Naive B cell (primary cell): ENCODE measurements at places on chromosomes 7 and 10.

GRCh38 chr7:152076324-152076821, 50.9 kb downstream of the GALNT11 start:
- DNase-seq: no peak
- H3K4me1 ChIP-seq: peaks cover 34% of the 10 kb centered on the region
- no peaks in the 10 kb centered on the region for H3K27me3 ChIP-seq
- H3K36me3 ChIP-seq: no peaks in the 10 kb centered on the region

- H3K4me1 ChIP-seq: no peaks in the 10 kb centered on the region
- DNase-seq: peak; percentile 3
- H3K27me3 ChIP-seq: no peaks in the 10 kb centered on the region
- H3K27ac ChIP-seq: no peak overlapping the region
- H3K4me3 ChIP-seq: no peak overlapping the region
Measured at GRCh38 chr7:105759670-105760550, 116.5 kb downstream of the ATXN7L1 start.

DNA sequence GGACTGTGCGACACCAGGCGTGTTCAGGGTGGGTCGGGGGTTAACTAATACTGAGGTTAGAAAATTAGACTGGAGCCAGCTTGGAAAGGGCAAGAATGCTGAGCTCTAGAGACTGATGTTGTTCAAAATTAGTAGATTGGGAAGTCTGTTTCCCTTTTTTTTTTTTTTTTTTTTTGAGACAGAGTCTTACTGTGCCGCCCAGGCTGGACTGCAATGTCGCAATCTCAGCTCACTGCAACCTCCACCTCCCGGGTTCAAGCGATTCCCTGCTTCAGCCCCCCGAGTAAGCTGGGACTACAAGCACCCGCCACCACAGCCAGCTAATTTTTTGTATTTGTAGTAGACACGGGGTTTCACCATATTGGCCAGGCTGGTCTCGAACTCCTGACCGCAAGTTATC, 2.7 kb upstream of the CPVL start:
- no peak for DNase-seq
- no peaks in the 10 kb centered on the region for H3K36me3 ChIP-seq
- H3K27ac ChIP-seq: no peak overlapping the region
- no peaks in the 10 kb centered on the region for H3K4me1 ChIP-seq
- peaks cover 46% of the 10 kb centered on the region for H3K27me3 ChIP-seq

DNA sequence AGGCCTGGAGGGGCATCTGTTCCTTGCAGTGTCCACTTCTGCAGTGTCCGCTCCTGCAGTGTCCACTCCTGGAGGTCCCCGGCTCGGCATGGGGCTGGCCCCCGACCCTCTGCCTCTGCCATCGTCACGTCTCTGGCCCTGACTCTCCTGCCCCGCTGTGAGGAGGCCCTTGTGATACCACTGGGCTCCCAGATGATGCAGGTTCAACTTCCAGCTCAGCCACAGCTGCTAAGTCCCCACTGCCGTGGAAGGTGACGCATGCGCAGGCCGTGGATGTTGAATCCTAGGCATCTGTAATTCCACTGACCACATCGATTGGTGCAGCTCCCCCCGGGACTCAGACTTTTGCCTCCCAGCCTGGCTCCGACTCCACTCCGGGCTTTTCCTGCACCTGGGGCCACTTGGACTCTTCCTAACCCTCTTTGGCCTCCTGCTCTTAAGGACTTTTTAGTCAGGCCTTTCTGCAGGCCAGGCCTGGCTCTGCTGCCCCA, 95.1 kb downstream of the GLRX3 start:
- peaks cover 20% of the 10 kb centered on the region for H3K27me3 ChIP-seq
- no peak overlapping the region for H3K4me3 ChIP-seq
- H3K4me1 ChIP-seq: no peaks in the 10 kb centered on the region
- DNase-seq: no peak

DNA sequence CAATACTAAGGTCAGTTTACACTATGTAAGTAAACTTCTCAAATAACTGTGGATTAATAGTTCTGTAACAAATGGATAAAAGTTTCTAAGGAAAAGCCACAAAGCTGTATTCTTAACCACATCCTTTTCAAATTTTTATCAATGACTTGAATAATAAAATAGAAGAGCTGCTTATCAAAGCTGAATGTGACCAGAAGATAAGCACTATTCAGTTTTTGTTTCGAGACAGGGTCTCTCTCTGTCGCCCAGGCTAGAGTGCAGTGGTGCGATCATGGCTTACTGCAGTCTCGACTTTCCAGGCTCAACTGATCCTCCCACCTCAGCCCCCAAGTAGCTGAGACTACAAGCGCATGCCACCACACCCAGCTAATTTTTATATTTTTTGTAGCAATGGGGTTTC, 17.0 kb downstream of the UPF2 start:
- H3K27ac ChIP-seq: no peak overlapping the region
- H3K4me3 ChIP-seq: no peak overlapping the region
- H3K27me3 ChIP-seq: no peaks in the 10 kb centered on the region
- DNase-seq: no peak
- peaks cover 39% of the 10 kb centered on the region for H3K4me1 ChIP-seq

DNA sequence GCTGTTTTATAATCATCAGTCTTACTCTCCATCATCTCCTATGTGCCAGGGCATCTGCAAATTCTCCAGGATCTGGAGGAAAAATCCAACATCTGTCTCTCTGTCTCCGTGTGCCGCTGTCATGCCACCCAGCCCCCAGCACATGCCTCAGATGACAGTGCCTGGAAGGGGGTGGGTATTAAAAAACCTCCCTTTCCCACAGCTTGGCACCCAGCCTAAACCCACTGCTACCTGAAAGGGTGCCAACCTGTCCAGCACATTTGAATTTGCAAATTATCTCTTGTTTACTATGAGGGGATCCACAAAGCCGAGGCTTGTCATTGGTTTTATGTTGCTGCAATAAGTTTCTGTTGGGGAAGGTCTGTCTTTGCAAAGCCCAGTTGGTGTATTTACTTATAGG, 73.1 kb downstream of the EMX2 start:
- peaks cover 9% of the 10 kb centered on the region for H3K27me3 ChIP-seq
- no peak overlapping the region for H3K4me3 ChIP-seq
- no peaks in the 10 kb centered on the region for H3K36me3 ChIP-seq

DNA sequence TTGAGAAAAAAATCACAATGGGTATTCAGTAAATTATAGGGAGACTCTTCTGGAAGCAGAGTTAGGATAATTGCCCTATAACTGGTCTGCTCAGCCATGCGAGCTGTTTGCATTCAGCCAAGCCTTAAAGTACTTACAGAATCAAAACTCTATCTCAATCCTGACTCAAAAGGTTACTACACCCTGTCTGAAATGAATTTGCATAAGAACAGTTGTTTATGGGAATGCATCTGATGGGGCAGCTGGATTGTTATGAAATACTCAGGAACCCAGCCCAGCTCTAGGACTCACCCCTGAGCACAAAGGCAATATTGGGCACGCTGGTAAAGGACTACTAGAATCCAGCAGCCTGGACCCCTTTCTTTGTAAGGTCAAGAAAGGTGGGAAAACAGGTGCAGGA, 38.8 kb downstream of the AKR1B15 start:
- H3K4me1 ChIP-seq: no peaks in the 10 kb centered on the region
- H3K4me3 ChIP-seq: no peak overlapping the region
- no peak overlapping the region for H3K27ac ChIP-seq
- H3K36me3 ChIP-seq: no peaks in the 10 kb centered on the region

DNA sequence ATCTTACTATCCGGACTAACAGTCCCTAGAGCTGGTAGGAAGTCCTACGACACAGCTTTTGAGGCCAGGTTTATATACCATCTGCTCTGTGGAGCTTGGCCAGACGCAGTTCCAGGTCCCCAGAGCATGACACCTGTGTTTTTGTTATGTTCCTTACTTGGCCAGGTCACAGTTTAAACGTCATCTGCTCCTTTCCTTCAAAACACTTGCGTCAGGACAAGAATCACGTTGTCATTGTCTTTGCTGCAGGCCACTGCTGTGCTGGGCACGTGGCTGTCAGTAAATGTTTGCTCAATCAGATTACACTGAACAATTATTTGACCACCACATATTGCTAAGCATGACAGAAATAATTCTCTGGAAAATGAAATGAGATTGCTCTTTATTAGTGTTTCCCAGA, 23.9 kb downstream of the SLC18A2 start:
- DNase-seq: no peak
- no peak overlapping the region for H3K27ac ChIP-seq
- H3K4me3 ChIP-seq: no peak overlapping the region
- H3K27me3 ChIP-seq: peaks cover 11% of the 10 kb centered on the region
- peaks cover 1% of the 10 kb centered on the region for H3K4me1 ChIP-seq

- no peaks in the 10 kb centered on the region for H3K27me3 ChIP-seq
- no peak overlapping the region for H3K4me3 ChIP-seq
- no peak for DNase-seq
- H3K27ac ChIP-seq: no peak overlapping the region
- H3K4me1 ChIP-seq: no peaks in the 10 kb centered on the region
Measured at GRCh38 chr7:92569137-92569536, 21.1 kb downstream of the FAM133B start.

DNA sequence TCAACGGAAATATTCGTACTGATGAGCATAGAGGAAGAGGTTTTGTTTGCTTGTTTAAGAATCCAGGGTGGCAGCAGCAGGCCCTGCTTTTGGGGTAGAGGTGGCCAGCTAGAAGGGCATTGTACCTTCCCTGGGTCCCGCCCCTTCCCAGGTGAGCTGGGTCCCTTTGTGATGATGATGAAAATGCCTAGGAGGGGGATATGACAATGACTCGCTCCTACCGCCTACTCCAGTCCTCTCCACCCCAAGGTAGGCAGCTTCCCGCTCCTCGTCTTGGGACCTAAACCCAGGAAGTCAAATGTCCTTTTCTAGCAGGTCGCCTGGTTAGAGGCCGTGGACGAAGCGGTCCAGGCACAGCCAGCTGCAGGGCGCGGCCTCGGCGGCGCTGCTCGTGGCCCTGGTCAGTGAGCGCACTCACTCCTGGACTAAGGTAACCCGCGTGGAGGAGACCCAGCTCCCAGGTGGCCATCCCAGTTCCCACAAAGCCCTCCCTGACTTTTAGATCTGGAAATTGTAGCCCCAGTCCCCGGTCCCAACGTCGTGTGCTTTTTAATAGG, 141.4 kb downstream of the LSMEM1 start:
- peaks cover 6% of the 10 kb centered on the region for H3K36me3 ChIP-seq
- H3K27ac ChIP-seq: no peak overlapping the region
- H3K27me3 ChIP-seq: peaks cover 7% of the 10 kb centered on the region
- DNase-seq: no peak

GRCh38 chr7:94975336-94975735, 67.9 kb downstream of the PPP1R9A start:
- peaks cover 8% of the 10 kb centered on the region for H3K4me1 ChIP-seq
- H3K36me3 ChIP-seq: no peaks in the 10 kb centered on the region
- DNase-seq: no peak
- no peaks in the 10 kb centered on the region for H3K27me3 ChIP-seq
- no peak overlapping the region for H3K27ac ChIP-seq

DNA sequence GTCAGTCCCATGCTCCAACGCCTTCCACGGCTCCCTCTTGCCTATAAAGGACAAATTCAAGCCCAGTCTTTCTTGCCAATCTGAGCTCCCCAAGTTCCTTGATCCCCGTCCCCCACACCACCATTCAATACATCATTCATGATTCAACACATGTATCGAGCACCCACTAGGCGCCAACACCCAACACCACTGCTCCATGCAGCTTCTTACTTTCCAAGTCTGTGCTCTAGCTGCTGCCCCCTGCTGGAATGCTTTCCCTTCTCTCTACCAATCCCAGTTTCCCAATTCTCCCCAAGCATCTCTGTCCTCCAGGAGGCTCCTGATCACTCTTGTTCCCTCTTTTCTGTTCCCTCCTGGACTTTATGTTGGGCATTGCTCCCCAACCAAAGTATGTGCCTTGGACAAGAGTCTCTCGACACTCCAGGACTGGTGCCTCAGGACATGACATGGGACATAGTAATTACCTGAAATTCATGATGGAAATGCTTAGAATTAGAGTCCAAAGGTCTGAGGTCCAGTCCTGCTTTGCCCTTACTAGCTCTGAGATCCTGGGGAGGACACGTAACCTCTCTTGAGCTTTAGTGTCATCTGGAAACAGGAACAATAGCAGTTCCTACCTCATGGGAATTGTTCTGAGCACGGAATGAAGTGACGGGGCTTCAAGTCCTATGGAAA, 172.7 kb downstream of the NEURL1 start:
- no peak for DNase-seq
- peaks cover 21% of the 10 kb centered on the region for H3K4me1 ChIP-seq
- no peaks in the 10 kb centered on the region for H3K27me3 ChIP-seq
- peak overlapping the region; percentile 6 for H3K27ac ChIP-seq
- no peak overlapping the region for H3K4me3 ChIP-seq
- H3K36me3 ChIP-seq: no peaks in the 10 kb centered on the region

DNA sequence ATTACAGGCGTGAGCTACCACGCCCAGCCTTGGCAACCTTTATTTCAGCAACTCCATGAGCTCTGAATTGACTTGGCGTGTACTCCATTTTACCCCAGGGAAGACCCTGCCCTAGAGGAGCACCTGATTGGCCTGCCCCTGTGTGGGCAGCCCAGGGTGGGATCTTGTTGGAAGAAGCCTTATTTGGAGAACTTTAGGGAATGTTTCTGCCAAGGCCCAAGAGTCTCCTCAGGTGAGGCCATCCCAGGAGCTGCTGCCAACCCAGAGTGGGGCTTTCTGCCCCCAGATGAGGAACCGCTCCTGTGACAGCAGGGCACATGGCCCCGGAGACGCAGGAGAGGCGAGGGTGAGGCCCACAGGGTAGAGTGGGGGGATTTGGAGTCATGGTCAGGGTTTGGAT, 42.0 kb downstream of the VWA2 start:
- no peak overlapping the region for H3K27ac ChIP-seq
- DNase-seq: no peak
- H3K4me1 ChIP-seq: no peaks in the 10 kb centered on the region
- H3K27me3 ChIP-seq: no peaks in the 10 kb centered on the region

DNA sequence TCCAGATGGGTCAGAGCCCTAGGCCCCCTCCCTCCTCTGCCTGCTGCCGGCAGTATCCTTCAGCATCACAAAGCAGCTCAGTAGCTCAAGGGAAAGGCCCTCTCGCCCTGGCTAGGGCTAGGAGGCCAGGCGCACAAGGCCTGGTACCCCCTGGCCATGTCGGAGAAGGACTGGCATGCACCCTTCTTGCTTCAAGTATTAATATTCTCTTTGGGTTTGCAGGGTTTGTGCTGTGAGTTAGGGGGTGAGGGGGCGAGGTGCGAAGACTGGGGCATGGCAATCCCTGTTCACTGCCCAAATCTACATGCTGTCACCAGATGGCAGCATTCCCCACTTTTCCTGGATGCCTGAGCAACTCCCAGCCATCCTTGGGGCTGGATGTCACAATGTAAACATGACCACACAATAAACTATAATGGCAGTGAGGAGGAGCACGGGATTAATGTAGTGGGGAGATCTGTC, 105.2 kb downstream of the NEURL1 start:
- no peaks in the 10 kb centered on the region for H3K4me1 ChIP-seq
- no peak overlapping the region for H3K27ac ChIP-seq
- H3K36me3 ChIP-seq: no peaks in the 10 kb centered on the region

- peaks cover 24% of the 10 kb centered on the region for H3K36me3 ChIP-seq
- H3K4me3 ChIP-seq: no peak overlapping the region
- H3K4me1 ChIP-seq: peaks cover 68% of the 10 kb centered on the region
Measured at GRCh38 chr10:22637491-22637890, 76.9 kb downstream of the PIP4K2A start.

- H3K27me3 ChIP-seq: no peaks in the 10 kb centered on the region
- DNase-seq: no peak
- H3K27ac ChIP-seq: no peak overlapping the region
Measured at GRCh38 chr10:85124603-85125051, 796.2 kb downstream of the CCSER2 start.
